ENCODE measurements at places on chromosomes 3 and 15.

- no peak for DNase-seq
Measured at GRCh38 chr15:25182736-25183445, 228.1 kb downstream of the SNRPN start.

DNA sequence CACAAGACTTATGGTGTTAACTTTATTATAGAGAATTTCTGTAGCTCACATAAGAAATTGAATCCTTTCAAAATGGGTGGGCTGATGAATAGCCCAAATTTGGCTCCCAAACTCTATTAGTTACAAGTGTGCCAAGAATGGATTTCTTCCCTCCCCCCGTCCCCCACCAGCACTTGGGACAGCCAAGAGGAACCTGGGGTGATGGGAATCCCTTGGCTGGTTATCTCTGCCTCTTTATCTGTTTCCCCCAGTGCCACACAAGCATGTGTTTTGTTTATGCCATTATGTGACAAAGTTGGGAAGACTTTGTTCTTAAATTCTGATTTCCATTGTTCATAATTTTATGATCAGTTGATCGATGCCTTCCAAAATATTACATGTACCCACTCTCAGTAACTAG is 28.3 kb downstream of the CMSS1 start:
- no peak for DNase-seq

DNA sequence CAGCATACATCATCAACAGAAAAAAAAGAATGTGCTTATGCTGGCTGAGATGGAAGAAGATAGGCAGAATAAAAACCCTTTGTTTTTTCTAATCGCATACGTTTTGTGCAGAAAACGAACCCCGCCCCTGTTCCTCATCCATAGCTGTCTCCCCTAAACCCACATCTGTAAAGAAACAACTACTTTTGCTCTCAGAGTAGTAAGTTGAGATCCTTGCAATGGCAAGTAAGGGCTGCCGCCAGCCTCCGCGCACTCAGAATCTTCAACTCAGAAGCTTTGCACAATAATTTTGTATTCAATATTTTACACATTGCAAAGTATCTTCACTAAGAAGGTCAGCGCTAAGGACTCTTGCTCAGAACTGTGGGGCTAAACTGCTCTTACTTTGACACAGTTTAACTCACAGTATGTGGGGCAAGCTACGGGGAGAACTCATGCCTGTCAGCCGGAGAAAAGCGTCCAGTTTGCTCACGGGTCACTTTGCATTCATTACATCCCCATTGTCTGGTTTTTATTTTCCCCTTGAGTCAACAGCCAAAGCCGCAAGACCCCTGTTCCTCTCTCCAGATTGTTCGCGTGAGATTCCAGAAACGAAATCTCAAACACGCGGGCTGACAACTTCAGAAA is 1.0 kb downstream of the LYSMD4 start:
- no peak for DNase-seq

DNA sequence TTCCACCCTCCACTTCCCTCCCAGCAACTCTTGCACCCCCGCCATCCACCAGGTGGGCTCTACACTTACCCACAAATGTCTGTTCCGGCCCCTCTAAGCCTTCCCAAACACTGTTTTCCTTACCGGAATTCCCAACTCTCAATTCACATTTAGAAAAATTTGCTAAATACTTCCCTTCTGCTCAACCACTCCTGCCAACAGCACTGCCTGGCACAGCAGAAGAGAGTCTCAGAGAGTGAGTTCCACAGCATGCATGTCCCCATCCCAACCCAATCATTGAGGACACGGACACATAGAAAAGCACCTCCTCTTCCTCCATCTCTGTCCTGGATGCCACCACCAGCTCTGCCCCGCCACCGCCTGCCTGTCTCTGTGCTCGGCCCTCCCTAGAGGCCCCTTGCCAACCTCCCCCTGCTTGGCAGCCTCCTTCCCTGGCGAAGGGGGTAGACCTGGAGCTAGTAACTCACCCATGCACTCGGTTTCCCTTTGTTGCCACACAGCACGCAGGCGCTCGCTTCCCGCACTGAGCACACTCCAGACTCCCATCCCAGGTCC is 66.2 kb upstream of the SLC6A1 start:
- no peak for DNase-seq

DNA sequence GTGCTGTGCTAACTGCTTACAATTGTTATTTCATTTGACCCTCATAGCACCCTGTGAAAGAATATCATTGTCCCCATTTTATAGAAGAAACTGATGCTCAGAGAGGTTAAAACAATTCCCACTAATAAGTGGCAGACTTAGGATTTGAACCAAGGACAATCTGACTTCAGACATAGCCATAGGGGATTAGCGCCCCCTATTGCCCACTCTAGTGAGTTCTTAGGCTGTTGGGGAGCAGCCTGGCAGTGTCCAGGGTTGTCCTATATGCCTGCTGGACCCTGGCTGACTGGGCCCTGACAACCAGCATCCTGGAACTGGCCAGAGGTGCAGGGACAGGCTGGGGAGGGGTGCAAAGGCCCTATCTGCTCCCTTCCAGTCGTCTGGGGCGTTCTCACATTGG is 15.4 kb downstream of the DPH3 start:
- DNase-seq, result peak; percentile 41

- DNase-seq, result no peak
Measured at GRCh38 chr3:129974564-129974832, at the start of gene TRH. Gene TRH (plus strand): TSS chr3:129974720. CDS start chr3:129975817, 1,097 bp downstream.

DNA sequence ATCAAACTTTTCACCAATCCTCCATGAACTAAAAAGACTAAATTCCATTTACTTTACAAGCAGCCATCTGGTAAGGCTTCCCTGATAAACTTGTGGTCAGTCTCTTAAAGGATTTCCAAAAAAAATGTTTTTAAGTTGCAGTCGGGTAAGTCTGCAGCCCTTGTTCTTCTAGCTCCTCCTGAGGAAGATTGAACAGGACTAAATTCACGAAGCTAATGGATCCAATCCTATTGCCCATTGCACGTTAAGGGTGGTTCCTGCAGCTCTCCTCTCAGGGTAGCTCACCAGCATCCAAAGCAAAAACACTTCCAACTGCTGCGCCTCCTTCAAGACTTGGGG is 2.8 kb downstream of the HES1 start:
- DNase-seq, result no peak

DNA sequence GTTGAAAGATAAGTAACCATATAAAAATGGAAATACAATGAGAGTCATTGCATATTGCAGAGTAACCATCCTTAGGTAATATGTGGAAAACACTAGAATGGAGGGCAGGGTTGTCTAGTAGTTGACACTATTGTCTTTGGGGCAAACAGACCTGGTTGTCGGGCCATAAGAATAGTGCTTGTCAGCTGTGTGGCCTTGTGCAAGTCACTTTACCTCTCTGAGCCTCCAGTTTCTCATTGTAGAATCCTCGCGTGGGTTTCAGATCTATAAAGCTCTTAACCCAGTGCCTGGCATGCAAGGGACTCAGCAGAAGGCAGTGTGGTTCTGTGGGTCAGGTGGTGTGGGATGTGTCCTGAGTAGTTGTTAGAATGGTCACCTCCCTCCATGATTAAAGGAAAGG is 32.0 kb downstream of the MRPS25 start:
- DNase-seq, result no peak

- no peak for DNase-seq
Measured at GRCh38 chr15:48774484-48774883, 36.4 kb downstream of the CEP152 start.

DNA sequence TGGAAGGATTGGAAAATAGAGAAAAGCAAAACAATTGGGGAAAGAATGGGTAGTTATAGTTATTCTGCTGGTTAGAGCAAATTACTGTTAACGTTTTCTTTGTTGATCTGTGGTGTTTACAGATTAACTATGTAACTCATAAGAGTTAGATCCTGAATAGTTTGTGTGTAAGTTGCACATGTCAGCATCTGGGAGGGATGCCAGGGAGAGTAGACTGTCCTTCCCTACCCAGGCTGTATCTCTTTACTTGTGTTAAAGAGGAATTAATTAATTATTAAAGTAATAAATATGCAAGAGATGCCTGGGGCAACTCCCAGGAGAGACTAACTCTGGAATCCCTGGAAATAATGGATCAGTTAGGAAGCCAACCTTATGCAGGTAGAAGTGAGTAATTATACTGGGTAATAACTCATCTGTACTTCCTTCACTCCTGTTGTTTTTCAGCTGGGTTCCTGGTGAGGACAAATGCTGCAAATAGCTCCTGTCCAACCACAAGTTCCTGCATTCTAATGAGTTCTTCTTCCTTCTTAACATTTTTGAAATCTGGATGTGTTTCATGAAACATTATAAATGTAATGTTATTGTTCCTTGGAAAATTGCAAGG is 18.9 kb downstream of the GHRL start:
- no peak for DNase-seq

DNA sequence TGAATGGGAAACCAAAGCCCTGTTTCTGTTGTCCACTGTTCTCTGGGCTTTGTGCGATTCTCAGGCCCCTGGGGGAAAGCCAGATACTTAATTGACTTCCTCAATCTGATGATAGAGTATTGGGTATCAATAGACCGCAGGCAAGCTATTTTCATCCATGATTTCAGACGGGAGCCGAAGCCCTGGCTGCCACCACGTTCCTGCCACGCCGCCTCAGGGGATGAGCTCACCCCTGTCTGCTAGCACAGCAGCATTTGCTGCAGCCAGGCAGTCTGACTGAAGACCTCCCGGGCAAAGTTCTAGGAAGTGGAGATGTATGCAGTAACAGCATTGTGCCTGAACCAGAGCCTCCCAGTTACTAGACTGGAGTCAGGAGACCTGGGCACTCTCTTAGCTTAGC is 69.8 kb downstream of the ISG20 start:
- DNase-seq, result no peak

DNA sequence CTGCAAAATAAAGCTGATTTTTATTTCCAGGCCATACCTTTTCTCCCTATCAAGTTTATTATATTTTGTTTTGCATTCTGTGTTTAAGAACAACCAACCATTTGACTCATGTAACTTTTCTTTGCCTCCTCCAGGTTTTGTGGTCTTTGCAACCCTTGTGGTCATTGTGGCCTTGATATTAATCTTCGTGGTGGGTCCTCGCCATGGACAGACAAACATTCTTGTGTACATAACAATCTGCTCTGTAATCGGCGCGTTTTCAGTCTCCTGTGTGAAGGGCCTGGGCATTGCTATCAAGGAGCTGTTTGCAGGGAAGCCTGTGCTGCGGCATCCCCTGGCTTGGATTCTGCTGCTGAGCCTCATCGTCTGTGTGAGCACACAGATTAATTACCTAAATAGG is 27.6 kb downstream of the NIPA2 start:
- peak; percentile 32 for DNase-seq

DNA sequence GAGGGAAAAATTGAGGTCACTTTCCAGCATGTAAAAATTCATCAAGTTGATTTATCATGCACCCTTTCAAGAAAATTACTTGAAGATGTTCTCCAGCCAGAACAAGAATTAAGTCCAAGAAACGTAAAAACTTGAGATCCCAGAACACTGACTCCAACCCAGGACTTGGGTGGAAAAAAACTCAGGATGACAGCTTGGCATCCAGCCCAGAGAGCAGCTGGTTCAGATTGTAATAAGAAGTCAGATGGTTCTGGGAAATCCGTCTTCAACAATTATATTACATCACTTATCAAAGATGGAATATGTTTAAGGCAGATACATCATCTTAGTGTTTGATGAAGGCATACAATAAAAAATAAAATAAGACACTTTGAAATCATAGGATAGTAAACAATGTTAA is 23.0 kb upstream of the DNAJC13 start:
- DNase-seq, result no peak

DNA sequence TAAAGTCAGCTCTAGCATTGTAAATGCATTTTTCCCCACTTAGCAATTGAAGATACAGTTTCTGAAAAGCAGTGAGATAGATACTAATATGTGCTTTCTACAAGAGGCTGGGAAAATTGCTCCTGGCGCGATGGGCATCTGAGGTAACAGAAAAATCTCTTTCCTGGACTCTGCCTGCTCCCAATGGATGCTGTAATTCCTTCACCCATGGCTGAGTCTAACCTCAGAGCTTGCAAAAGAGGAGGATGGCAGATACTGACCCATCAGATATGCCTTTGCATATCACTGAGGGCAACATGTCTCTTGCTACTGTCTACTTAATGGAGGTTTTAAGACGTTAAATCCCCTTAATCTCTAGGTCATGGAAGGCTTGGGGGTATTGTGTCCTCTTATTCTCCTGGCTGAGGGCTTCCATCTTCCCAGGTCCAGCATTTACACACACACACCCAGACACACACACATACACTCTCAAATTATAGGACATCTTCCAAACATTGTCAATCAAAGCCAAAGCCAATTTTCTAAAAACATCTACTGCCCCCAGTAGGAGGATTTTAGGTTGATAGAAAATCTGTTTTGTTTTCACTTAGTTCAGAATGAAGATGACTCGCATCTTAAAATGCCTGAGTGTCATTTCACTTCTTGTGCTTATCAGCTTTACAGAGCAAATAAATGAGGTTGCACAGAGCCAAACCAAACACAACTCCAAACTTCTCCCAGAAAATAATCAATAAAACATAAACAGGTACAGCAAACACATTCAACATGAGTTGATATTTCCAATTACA is 2.4 kb downstream of the TRPM1 start:
- DNase-seq, result no peak

DNA sequence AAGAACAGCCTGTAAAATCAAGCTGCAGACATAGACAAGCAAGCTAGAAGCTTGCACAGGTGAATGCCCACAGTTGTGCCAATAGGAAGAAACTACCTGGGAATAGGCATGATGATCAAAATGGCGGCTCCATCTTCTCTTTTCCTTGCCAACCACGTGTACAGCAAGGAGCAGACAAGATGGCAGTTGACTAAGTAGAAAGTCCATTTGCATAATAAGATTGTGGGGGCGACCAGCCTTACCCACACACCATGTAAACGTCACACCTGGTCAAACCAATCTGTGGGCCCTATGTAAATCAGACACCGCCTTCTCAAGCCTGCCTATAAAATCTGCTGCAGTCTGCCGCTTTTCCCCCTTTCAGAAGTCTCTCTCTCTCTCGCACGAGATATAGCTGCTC is 25.1 kb upstream of the ANKRD34C start:
- peak; percentile 29 for DNase-seq

DNA sequence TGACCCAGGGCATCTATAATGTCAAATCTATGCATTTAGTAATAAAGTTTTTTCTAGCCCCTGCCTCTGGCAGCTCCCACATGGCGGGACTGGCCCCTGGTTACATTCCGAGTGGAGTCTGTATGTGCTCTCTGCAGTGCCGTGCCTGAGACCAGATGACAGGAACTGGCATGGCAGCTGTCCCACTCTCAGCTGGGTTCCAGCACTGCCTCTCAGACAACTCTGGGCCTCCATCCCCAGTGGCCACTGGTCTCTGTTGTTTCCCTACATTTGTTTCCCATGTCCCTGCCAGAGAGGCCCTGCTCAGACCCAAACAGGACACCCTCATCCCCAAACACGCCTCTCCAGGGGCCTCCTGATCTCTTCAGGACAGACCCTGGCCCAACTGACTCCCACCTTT is 109.3 kb downstream of the OCA2 start:
- no peak for DNase-seq

DNA sequence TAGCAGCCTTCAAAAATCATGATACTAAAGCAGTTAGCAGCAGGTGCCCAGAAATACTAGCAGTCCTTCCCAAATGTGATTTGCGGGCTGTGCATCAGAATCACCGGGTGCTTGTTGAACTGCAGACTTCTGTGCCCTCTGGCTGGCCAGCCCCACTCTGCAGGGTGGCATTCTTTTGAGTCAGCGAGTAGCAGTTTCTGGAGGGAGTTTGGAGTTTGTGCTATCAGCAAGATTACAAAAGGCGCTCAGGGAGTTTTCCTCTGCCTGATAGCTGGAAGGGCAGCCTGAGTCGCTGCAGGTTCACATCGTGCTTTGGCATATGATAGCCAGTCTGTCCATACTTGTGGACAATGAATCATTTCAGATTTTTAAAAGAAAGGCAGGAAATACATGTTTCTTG is 57.6 kb downstream of the CLDN11 start:
- peak; percentile 70 for DNase-seq

GRCh38 chr3:198080521-198081384 is 120.7 kb downstream of the LMLN start:
- DNase-seq, result peak; percentile 11
